ENCODE measurements at places on chromosomes 5 and 9. TPM values are rescaled to one million over a fixed set of nuclear protein-coding genes. Genes with fewer than 3 reads are reported as not detected.

FST gene
- total RNA-seq = 87.0 TPM

TAF11L3 gene
- total RNA-seq = not detected

GRCh38 chr9:72140586-72140985 lies 8.7 kb upstream of the GDA start:
- DNase-seq = no peak

- peak; percentile 97 for DNase-seq
These were observed 17.7 kb downstream of the IL31RA start for GRCh38 chr5:55868846-55869245.

DNA sequence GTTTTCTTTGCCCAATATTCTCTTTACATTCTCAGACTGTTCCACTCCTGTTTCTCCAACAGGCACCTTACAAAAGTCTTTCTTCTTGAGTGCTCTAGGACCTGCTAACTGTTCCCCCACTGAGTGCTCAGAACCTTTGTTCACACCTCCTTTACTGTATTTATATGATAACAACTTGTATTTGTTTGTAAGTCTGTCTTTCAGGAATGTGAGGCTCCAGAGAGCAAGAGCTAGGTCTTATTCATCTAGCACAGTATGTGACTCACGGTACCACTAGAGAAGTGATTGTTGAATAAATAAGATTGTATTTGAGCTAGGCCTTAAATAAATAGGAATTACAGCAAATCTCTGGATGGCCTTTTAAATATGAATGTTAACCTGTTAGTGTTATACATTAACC lies 42.5 kb upstream of the MYOT start:
- peak; percentile 21 for DNase-seq

DNA sequence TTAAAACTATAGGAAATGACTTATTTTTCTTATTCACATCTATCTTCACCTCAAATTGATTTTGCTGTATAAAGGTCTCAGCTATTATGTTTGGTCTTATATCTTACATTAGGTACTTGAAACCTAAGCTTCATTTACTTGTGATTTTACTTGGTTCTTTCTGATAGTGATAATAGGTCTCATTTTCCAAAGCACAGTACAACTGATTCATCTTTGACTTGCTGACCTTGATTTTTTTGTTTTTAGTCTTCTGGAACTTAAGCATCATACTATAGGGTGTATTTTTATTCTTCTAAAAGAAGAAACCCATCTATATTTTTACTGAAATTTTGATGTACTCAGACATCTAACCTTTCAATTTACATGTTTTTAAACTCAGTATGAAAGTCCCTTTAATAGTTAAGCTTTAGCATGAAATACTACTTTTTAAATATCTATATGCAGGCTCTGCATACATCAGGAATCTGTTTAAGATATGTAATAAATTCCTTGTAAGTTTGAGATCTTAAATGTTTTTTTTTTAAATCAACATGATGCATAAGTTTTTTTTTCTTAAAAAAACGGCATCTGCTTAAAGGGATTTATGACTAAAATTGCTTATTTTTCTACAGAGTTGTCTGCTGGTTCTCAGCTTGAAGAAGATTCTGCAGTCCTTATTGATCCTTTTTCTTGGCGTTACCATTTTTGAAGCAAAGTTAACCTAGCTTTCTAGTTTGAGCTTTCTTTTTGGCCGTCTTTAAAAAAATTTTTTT lies 13.3 kb downstream of the MATR3 start:
- DNase-seq = no peak

LEAP2 gene
- total RNA-seq = not detected

NR2F1 gene
- total RNA-seq = 17.1 TPM

DNA sequence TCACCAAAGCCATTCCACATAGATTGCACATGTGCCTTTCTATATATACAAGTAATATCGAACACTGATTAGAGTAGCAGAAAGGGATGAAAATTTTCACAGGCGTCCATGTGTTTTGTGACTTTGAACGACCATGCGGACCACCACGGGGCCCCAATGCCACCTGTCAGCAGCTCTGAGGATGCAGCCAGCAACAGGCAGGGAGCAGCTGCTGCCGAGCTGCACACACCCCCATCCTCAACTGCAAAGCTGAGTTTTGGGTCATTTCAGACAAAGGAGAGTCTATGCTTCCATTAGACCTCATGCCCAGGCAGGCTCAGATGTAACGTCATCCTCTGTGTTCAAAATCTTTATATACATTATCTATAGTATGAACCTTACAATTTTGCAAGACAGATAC lies 503.8 kb downstream of the IRX1 start:
- DNase-seq = no peak

DNA sequence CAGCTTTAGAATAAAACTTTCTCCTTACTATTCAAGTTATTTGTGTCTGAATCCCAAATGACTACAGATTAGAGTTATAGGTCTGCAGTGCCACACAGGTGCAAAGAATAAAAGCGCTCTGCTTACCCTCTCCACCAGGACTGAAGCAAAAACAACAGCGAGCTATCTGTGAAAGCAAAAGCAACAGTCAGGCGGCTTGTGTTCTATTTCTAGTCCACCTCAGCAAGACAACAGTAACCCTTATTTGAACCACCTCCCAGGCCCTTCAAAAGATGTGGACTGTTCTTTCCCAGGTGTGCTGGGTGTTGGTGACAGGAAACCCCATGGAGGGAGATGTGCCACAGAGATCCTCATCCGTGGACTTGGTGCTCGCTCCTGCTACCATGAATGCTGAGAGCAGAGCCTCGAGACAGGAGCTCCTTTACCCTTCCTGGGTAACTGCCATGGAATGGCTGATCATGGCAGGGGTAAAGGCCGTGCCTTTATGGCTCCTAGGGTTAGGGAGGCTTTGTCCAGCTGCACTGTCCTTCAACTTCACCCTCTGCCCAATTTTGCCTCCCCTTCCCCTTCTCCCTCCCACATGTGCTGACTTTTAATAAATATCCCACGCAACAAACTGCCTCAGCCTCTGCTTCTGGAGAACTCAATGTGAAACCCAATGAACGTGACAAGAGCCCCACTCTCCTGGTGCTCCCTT lies 108.6 kb downstream of the SERINC5 start:
- no peak for DNase-seq

- no peak for DNase-seq
These were observed 123.6 kb downstream of the SAXO1 start for GRCh38 chr9:18909140-18910018.

RELL2 gene
- 3.8 TPM for total RNA-seq

- DNase-seq = no peak
These were observed 32.6 kb upstream of the IRX4 start for GRCh38 chr5:1915316-1915715.

DND1 gene
- 0.22 TPM for total RNA-seq

DNA sequence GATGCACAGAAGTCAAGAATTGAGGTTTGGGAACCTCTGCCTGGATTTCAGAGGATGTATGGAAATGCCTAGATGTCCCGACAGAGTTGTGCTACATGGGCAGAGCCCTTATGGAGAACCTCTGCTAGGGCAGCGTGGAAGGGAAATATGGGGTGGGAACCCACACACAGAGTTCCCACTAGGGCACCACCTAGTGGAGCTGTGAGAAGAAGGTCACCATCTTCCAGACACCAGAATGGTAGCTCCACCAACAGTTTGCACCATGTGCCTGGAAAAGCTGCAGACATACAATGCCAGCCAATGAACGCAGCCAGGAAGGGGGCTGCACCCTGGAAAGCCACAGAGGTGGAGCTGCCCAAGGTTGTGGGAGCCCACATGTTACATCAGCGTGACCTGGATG lies 104.5 kb downstream of the STK32A start:
- DNase-seq = no peak

DNA sequence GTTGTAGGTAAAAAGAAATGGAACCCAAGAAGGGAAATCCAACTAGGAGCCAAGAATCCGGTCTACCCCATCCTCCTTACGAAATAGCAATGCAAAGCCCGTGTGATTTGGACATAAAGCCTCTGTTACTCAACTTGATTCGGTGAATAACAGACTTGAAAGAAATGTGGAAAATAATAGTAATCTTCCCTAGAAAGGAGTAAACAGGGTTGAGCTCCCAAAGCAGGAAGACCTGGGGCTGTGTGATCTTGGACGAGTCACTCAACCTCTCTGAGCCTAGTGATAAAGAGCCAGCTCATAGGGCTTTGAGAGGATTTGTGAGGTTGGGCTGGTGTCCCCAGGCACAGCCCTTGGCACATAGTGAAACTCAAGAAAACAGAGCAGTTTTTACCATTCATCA lies 42.7 kb upstream of the IL17B start:
- DNase-seq = peak; percentile 78

TNFSF15 gene
- not detected for total RNA-seq

MSMP gene
- not detected for total RNA-seq

BTF3 gene
- 249 TPM for total RNA-seq

SLC4A9 gene
- not detected for total RNA-seq

DNA sequence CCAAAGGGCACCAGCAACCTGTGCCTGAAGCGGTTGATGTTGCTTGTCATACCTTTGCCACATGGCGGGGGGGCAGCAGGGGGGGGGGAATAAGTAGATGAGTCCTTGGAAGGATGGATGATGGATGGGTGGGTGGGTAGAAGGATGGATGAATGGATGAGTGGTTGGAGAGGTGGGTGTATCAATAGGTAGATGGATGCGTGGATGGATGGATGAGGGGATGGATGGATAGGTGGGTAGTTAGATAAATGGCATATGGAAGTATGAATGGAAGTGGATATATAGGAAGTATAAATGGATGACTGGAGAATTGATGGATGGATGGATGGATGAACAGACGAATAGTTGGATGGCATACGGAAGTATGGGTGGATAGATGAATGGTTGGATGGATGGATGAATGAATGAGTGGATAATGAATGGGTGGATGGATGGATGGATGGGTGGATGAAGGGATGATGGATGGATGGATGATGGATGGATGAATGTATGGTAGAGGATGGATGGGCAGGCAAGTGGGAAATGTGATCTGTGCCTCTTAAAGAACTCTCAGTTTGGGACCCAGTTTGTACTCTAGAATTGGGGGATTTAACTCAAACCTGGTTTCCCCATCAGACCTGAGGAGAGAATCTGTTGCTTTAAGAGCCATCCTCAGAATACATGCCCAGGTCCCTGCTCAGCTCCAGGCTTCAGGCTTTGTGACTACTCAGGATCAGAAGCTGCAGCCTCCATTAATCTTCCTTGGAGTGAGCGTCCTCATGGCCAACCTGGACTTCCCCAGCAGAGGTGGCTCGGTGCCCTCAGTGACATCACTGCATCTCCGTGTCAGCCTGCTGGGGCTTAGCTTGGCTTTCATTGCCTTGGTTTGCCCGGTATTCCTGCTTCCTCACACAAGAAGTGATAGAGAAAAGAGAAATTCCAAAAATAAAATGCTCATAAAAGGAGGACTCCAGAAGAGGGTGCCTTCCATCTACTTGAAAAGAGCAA lies 27.6 kb upstream of the SUSD3 start:
- DNase-seq = peak; percentile 15

GRCh38 chr9:117414906-117415331 lies at the start of gene ASTN2:
ASTN2 (minus strand) TSS chr9:117415057; CDS start chr9:117414938, 119 bp downstream.
- no peak for DNase-seq

GRCh38 chr5:37565062-37565670 lies 186.0 kb downstream of the WDR70 start:
- DNase-seq = peak; percentile 16

DNA sequence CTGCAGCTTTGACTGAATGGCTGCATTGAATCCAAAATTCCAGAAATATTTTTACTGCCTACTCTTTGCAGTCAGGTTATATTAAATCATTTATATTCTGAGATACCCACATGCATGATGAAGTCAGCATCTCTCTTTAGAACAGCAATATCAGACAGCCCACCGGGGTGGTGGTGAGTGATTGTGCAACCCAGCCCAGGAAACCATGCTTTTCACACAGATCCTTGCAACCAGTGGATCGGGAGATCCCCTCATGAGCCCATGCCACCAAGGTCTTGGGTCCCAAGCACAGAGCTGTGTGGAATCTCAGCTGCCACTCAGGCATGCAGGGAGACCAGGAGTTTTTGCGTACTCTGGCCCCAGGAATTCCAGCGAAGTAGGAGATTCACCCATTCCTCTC lies 226.5 kb downstream of the DTWD2 start:
- DNase-seq = no peak

DNA sequence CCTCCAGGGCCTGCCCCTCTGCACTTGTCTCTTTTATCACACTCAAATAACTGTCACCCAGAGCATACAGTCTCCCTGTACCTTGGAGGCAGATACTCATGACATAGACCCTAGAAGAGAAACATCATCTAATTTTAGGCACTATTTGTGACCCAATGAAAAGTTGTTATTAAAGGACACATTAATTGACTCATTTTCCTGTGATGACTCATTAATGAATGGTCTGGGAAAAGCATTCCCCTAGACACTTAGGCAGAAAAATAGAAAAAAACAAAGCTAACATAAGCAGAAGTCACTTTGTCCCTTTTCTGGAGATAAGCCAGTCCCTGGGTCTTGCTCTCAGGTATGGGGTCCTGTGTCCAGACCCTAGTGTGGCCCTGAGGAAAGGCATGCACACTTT lies 15.0 kb downstream of the TRPC7 start:
- peak; percentile 3 for DNase-seq

CD180 gene
- not detected for total RNA-seq

ACOT12 gene
- not detected for total RNA-seq

STPG3 gene
- total RNA-seq = not detected

GRCh38 chr5:40441733-40442132 lies 238.0 kb upstream of the PTGER4 start:
- no peak for DNase-seq

DNA sequence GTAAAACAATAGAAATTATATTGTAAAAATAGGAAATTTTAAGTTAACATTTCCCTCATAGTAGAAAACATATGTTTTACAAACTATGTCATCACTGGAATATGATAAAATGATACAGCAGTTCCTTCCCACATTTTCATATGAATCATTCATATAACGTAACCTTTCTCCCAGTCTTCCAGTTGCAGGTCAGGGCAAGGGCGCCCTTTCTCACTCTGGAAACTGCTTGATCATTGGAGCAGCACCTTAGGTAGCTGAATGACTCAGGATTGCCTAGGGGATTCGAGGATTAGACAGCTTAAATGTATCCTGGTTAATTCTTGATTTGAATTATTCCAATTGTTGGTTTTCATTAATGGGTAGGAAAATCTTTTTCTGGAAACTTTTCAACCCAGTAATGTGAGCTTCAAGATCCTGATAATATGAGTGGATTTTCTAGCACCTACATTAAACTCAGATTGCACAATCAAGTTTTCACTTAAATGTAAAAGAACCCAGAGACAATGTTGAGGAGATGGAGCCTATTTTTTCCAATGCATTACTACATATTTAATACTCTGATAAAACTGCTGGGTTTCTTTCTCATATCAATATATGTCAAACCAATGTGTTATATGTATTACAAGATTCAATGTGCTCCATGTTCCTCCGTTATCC lies 32.6 kb upstream of the ANXA1 start:
- peak; percentile 87 for DNase-seq

DNA sequence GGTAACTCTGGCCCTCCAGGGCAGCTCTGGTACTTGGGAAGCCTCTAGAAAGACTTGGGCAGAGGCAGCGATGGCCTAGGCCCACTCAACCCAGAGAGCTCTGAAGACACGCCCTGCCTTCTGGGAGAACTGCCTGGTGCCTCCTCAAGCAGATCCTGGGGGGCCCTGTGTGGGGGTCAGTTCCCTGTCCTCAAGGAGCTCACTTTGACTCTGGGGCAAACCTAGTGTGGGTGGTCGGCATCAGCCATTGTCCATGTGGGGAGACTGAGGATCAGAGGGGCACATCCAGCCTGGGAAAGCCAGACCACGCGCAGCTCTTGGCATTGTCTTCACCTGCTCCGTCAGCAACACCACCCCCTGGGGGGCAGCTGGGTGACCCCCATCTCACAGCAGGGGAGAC lies 28.0 kb downstream of the ABO start:
- DNase-seq = no peak

DENND1A gene
- total RNA-seq = 22.3 TPM

GRCh38 chr9:69871118-69871834 lies 50.7 kb downstream of the CFAP95 start:
- peak; percentile 35 for DNase-seq

CPEB4 gene
- 16.3 TPM for total RNA-seq

- DNase-seq = no peak
These were observed 80.0 kb downstream of the AMBP start for GRCh38 chr9:113998114-113998513.
